ENCODE measurements at places on chromosomes 2 and 18.

- no peak for DNase-seq
Measured at GRCh38 chr18:70578480-70578879, 289.6 kb downstream of the SOCS6 start.

GRCh38 chr2:31337860-31338259, 76.7 kb downstream of the XDH start:
- DNase-seq = no peak

- no peak for DNase-seq
Measured at GRCh38 chr2:47038656-47039488, 116.2 kb downstream of the STPG4 start.

GRCh38 chr2:70089220-70089982, 2.1 kb downstream of the PCBP1 start:
- DNase-seq = peak; percentile 56

DNA sequence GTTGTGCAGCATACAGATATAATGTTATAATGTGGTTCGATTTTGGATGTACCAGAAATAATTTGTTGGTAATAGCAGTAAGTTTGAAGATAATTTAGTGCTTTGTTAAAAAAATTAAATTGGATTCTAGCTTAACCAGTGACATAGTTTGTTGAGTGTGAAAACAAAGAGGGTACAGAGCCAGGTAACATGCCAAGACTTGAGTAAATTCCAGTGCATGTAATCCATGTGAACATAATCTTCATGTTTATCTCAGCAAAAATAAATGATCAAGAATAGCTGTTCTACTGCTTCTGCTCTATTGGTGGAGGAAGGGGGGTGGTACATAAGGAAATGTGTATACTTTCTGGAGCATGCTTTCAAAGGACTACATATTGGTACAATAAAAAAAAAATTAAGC, 165.8 kb downstream of the DNAH7 start:
- no peak for DNase-seq

- no peak for DNase-seq
Measured at GRCh38 chr18:9712130-9712577, 4.1 kb downstream of the RAB31 start.

- DNase-seq = no peak
Measured at GRCh38 chr2:204177977-204178522, 241.5 kb downstream of the ICOS start.

DNA sequence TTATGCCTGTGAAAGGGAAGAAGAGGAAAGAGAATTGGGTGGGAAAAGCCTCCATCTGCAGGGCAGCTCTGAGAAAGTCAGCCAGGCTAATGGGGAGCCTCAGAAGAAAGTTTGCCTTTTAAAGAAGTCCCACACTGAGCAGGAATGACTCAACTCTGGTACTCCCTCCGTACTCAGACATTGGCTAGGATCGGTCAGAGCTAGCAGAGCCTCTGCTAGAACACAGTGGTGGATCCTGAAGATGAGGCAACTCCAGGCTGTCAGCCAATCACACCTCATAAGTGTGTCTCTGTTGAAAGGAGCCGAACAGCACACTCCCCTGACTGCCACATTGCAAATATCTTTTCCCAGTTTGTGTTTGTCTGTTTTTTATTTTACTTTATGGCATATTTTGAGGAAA, 96.9 kb downstream of the HNRNPLL start:
- peak; percentile 69 for DNase-seq

GRCh38 chr2:44942304-44943030, 965 bp downstream of the SIX3 start:
- no peak for DNase-seq

- DNase-seq = no peak
Measured at GRCh38 chr2:109210431-109211200, 81.6 kb downstream of the SH3RF3 start.

DNA sequence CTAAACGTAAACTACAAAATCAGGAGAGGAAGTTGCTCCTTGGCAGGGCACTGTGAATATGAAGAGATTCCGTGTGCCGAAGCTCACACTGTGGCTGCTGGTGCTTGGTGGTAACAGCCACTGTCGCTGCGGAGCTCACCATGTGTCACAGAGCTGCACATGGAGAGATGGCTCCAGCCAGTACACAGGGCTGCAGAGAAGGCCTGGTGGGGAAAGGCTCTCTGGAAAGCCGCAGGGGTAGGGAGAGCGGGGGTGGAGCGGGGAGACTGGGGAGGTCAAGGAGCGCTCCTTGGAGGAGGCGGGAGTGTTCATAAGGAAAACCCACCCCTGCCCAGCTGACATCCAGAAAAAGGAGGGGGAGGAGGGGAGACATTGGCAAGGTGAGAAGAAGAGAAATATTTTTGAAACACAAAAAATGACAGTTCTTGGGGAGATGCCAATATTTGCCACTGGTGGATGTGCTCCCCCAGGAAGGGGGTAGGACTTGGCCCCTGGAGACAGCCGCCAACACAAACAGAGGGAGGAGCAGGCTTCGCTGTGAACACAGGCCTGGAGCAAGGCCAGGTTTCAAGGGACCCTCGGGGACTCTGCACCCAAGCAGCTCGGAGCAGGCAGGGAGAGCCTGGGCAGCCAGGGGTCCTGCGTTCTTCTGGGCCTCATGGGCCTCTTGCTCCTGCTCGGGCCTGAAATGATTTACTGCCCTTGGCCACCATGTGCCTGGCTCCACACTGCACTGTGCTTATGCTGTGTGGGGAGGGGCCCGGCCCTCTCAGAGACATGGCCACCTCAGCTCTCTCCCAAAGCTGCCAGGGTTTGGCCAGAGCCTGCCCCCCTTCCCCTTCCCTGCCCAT, 102.6 kb upstream of the GLI2 start:
- DNase-seq = no peak

DNA sequence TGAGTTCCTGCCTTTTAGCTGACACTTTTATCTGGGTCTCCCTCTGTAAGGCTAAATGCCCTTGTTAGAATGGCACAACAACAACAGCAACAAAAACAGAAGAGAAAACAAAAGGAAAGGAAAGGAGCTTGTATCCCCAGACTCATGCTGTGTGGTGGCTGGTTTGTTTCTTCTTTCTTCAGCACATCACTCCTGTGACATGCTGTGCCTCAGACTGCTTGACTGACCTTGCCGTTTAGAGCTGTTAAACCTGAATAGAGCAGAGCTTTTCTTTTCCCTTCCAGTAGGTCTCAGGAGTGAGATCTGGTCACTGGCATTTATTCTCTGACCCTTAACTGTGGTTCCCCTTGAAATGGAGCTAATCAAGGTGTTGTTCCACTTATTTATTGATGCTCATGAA, 18.9 kb downstream of the GALNT13 start:
- DNase-seq = no peak

DNA sequence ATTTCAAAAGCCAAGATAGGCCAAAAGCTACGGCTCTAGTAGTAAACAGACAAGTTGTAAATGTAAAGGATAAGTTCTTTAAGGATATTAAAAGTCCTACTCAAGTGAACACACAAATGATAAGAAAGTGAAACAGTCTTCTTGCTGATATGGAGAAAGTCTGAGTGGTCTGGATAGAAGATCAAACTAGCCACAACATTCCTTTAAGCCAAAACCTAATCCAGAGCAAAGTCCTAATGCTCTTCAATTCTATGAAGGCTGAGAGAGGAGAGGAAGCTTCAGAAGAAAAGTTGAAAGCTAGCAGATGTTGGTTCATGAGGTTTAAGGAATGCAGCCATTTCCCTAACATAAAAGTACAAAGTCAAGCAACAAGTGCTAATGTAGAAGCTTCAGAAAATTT, 111.7 kb upstream of the ZEB2 start:
- no peak for DNase-seq

DNA sequence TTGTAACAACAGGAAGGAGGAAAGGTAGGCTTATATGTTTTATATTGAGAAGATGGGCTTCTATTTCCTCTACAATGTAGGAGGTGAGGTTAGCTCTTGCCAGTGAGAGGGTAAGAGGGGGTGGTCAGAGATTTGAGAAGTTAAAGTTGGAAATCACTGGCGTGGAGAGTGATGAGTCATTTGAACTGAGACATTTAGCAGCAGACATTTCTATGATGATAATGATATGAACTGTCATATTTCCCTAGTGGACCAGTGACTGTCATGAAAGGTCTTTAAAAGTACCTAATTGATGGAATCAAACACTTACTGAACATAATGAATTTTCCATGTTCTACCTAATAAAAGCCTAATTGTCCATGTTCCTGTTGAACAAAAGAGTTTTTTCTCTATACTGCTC, 126.1 kb downstream of the FAM161A start:
- DNase-seq = no peak

- DNase-seq = no peak
Measured at GRCh38 chr2:73938718-73939352, 12.2 kb downstream of the DGUOK start.

DNA sequence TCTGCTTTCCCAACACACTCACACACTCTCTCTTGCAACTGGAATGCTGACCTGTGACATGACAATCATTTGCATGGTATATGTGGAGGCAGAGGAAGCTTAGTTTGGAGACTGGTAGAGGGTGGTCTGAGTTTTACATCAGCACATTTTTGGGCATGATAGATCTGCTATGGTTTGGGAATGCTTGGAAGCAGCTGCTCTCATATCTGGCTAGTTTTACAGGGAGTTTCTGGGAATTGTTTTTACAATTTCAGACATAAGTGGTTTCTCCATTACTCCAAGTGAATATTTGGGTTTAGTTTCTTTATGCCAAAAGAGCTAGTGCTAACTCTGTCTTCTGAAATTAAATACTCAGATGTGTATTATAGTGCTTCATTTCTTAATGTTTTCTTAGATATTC, 977.6 kb downstream of the SUCLG1 start:
- no peak for DNase-seq

DNA sequence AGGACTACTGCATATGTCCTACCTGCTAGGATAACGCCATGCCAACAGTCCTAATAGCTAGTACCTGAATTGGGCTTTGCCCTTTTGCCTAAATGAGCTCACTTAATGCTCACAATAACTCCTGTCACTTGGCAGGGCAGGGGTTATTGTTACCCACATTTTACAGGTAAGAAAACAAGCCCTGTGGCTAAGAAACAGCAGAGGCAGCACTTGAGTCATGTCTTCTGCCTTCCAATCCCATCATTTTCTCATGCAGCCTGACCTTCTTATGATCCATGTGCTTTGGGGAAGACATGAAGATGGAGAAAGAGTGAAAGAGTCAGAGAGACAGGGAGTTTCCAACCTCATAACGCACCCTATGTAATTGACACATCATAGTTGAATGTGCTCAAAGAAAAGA, 33.6 kb upstream of the LPIN1 start:
- no peak for DNase-seq

DNA sequence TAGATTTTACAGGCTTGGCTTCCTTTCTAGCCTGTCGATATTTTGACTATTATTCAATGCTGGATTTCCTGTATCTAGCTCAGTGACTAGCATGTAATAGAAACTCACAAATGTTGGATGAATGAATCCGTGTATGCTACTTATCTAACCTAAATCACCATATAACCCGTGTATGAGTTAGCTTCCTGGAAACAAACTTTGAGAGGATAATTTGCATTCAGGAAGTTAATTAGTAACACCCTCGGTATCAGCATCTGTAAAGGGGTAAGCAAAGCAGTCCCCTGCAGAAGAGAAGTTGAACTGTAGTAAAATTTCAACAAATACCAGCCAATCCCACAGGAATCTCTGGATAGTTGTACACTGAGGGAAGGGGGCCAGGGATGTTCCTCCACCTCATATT, 269.4 kb upstream of the LRATD1 start:
- DNase-seq = no peak

DNA sequence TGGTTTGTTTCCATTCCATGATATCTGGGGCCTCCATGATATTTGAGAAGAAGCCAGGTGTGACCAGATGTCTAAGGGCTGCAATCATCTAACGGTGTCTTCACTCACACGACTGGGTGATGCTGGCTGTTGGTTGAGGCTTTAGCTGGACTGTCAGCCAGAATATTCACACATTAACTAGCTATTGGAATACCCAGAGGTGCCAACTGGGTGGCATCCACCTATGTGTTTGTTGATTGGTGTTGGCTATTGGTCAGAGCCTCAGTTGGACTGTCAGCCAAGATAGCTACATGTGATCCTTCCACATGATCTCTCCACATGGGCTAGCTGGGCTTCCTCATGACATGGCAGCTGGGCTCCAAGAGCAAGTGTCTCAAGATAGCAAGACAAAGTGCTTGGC, 117.4 kb downstream of the CDCA7 start:
- DNase-seq = no peak

DNA sequence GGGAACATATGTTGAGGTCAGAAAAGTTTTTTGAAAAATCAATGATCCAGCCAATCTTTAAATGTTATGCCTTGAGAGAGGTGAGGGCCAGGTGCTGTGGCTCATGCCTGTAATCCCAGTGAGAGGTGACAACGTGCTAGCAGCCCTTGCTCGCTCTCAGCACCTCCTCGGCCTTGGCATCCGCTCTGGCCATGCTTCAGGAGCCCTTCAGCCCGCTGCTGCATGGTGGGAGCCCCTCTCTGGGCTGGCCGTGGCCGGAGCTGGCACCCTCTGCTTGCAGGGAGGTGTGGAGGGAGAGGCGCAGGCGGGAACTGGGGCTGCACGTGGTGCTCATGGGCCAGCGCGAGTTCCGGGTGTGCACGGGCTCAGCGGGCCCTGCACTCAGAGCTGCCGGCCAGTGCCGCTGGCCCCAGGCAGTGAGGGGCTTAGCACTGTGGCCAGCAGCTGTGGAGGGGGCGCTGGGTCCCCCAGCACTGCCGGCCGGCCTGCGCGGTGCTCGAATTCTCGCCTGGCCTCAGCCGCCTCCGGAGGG, 61.1 kb downstream of the CCDC195 start:
- DNase-seq = no peak

DNA sequence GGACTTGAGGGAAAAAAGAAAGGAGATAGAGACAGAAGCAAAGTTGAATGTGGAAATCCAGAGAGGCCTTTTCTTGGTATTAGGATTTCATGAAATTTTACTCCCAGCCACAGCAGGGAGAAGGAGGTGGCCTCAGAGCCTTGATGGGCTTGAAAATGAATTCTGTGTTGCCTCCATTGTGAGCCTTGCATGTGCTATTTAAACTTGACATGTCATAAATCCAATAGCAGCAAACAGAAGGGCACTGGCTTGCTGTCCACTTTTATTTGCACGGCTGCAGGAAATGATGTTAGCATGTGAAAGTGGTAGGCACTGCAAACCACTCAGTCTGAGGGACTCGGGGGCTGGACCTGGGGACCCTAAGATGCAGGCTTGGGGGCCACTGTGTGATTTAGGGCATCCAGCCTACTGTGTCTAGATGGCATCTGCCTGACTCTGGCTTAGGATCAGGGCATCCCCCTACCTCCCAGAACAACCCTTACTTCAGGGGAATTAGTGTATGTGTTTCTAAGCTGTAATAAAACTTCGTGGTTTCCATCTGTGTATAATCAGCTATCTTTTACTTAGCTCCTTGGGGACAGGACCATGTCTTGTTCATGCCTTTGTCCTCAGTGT, 139.1 kb upstream of the SKOR2 start:
- no peak for DNase-seq

- DNase-seq = no peak
Measured at GRCh38 chr2:206240327-206240726, 34.1 kb upstream of the ZDBF2 start.
